ENCODE measurements at places on chromosomes 6 and 20. TPM values are rescaled to one million over a fixed set of nuclear protein-coding genes. Genes with fewer than 3 reads are reported as not detected.
A peak's percentile ranks its signal among the peaks of the same experiment; 100 is the strongest.

DNA sequence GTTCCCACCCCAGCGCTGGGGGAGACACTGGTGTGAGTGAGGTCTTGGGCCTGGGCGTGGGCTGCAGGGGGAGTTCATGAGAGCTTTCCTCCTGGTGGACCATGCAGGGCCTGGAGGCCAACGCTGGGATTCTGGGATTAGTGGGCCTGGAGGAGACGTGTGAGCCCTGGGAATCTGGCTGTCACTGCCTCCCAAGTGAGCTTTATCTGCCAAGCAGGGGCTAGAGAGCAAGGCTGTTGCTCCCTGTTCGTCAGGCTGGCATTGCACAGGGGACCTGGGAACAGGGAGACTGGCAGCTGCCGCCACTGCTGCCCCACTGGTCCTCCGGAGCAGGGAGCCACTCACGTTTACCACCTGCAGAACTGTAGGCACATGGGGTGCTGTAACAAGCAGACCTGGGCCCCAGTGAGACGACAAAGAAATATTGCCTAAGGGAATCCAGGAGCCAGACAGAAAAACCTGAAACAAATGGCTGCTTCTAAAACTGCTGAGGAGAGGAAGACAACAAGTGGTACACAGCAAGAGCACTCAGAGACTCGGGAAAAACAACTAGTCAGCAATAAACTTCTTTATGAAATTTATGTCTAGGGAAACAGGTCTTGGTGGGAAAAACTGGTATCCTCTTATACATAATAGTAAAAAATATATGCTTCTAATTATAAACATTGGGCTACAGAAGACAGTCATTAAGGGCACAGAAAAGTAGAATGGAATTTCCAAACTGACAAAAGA lies 45.2 kb downstream of the PPP1R3G start:
- DNase-seq: no peak

DNA sequence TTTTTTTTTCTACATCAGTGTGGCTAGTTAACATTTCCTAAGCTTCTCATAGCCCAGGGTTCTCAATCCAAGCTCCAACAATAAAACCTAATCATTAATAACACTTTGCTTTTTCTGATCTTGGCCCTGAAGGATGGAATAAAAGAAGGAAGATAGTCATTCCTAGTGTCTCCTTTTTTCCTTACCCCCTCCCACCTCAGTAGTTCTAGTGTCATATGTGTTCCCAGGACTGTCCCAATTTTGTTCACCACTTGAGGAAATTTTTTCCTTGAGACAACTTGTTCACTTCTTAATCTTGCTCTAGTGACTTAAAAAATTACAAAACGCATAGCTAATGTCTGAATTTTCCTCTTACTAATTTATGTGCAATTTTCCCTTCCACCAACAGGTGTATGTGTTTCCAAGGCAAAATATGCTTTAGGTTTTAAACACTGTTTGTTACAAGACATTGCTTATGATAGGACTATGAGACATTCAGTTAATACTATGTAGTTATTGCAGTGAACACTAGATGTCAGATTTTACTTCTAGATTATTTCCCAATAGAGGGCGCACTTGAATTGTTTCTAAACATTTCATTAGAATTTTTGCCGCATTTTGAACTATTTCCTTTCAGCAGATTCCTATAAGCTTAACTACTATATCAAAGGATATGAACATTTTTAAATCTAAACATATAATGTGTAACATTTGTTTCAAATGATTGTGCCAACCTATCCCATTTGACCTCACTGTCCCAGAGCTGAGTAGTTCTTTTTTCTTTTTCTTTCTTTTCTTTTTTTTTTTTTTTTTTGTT lies 18.5 kb upstream of the C6orf141 start:
- no peak for DNase-seq

GRCh38 chr6:132100388-132100990 lies 149.3 kb upstream of the CCN2 start:
- no peak for DNase-seq

- DNase-seq: peak; percentile 57
Measured at GRCh38 chr6:35725081-35725708, 11.6 kb upstream of the ARMC12 start.

Gene CNR1
- total RNA-seq: not detected

DNA sequence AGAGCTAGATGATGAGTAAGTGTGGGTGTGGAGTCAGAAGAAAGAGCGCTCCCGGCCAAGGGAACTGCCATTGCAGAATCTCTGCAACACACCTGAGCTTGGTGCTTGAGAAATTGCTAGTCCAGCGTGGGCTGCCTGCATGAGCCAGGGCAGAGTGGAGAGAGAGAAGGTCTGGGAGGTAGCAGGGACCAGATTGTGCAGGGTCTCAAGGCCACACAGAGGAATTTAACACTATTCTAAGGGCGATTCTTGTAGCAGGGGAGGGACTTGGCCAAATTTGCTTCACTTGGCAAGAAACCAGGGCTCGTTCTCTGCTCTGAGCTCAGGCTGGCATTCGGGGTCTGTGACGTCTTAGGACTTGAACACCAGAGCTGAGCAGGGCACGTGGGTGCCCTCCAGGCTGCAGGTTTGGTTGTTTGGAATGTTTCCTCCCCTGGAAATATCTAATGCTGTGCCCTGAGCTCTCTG lies 53.5 kb downstream of the BCAS4 start:
- no peak for DNase-seq

Gene ULBP1
- 0.49 TPM for total RNA-seq

Gene PPP1R18
- 167 TPM for total RNA-seq

- no peak for DNase-seq
Measured at GRCh38 chr6:135228486-135228885, 47.4 kb downstream of the MYB start.

- DNase-seq: peak; percentile 85
Measured at GRCh38 chr20:1657556-1658334, at the start of gene SIRPG. Gene SIRPG, minus strand, starts transcription at chr20:1657779. Its CDS starts 65 bp downstream, at chr20:1657714.

DNA sequence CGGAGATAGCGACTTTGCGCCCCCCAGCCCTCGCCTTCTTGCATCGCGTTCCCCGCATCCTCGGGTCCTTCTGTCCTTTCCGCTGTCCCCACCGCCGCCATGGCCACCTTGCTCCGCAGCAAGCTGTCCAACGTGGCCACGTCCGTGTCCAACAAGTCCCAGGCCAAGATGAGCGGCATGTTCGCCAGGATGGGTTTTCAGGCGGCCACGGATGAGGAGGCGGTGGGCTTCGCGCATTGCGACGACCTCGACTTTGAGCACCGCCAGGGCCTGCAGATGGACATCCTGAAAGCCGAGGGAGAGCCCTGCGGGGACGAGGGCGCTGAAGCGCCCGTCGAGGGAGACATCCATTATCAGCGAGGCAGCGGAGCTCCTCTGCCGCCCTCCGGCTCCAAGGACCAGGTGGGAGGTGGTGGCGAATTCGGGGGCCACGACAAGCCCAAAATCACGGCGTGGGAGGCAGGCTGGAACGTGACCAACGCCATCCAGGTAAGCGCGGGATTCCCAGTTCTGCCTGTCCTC lies 401 bp downstream of the SLC32A1 start:
- DNase-seq: no peak

Gene CDSN
- not detected for total RNA-seq

- no peak for DNase-seq
Measured at GRCh38 chr6:8415913-8416312, 19.4 kb downstream of the SLC35B3 start.
